ENCODE measurements at places on chromosomes 1 and 21.

GRCh38 chr1:5948681-5949005 is 43.6 kb downstream of the NPHP4 start:
- DNase-seq, result no peak

DNA sequence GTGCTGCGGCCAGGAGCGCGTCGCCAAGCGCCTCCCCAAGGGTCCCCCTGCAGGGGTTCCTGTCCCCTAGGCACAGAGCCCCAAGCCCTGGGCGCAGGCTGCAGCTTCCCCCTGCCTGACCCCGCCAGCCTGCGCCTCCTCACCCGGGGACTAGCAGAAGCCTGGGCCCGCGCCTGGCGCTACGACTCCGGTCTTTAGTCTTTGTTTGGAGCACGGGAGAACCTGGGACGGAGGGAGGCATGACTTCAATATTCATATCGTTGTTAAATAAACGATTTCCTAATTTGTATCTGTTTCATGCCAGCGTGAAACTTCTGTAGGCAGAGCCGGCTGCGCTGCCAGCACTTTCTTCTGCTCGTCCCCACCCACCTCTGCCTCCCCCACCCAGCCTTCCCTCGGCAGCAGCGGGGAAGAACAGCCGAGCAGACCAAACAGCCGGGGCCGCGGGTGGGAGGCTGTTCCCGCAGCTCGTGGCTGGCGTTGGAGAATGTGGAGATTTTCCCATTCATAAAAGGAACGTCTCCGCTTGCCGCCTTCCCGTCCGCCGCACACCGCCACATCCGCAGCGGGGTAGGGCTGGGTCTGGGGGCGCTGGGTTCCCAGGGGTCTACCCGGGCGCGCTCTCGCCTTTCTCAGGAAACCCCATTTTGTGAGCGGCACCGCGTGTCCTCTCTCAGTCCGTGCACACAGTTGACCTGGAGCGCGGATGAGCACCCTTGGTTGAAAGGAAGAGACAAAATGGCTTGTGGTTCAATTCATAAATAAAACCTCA is 777 bp upstream of the TRIM67 start:
- DNase-seq, result no peak

DNA sequence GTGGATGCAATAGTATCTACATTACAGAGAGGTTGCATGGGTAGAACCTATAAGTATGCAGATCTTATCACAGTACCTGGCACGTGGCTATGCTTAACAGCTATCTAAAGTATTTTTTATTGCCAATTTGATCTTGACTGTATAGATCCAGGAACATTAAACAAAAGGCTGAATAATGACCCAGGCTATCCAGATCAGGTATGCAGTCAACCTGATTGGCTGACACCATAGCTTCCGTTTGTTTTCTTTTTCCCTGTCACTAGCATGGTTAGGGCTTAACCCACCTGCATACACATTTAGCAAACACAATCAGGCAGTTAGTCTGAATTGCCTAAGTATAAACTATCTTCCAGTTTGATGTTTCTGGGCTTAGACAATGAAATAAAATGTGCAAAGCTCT is 264.9 kb upstream of the PLXNA2 start:
- DNase-seq, result no peak

GRCh38 chr1:111222308-111223125 is 5.0 kb upstream of the CHI3L2 start:
- DNase-seq, result peak; percentile 88

DNA sequence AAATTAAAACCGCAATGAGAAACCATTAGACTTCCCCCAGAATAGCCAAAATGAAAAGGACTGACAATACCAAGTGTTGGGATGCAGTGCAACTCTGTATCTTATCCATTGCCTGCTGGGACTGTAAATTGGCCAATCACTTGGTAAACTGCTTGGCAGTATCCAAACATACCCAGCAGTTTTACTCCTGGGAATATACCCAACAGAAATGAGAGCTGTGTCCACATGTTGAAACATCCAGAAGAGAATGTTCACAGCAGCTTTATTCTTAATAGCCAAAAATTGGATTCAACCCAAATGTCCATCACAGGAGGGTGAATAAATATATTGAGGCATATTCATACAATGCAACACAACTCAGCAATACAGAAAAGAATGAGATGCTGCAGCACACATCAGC is 13.7 kb upstream of the FAM20B start:
- no peak for DNase-seq

- no peak for DNase-seq
Observed at GRCh38 chr1:213335084-213335483, 284.0 kb downstream of the RPS6KC1 start.

- DNase-seq, result no peak
Observed at GRCh38 chr1:184329245-184329953, 57.4 kb upstream of the C1orf21 start.

- no peak for DNase-seq
Observed at GRCh38 chr1:8165595-8166360, 139.7 kb upstream of the ERRFI1 start.

- DNase-seq, result no peak
Observed at GRCh38 chr1:46820076-46820475, 21.2 kb downstream of the CYP4B1 start.

GRCh38 chr1:227548119-227548397 is 15.3 kb upstream of the ZNF678 start:
- no peak for DNase-seq

DNA sequence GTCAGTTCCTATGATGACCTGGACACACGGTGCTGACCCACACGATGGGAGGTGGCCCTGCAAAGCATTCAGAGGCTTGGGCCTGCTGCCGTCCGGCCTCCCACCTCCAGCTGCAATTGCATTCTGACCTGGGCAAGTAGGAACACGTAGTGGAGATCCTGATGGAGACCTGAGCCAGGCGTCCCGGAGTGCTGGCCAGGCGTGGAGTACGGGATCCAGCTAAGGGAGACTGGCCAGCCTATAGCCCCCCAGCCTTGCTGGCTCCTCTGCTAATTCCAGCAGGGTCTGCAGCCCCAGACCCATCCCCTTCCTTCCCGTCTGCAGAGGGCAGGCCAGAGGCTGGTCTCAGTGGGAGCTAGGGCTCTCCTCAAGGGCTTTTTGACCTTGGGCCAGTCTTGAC is 11.2 kb downstream of the CD46 start:
- no peak for DNase-seq

DNA sequence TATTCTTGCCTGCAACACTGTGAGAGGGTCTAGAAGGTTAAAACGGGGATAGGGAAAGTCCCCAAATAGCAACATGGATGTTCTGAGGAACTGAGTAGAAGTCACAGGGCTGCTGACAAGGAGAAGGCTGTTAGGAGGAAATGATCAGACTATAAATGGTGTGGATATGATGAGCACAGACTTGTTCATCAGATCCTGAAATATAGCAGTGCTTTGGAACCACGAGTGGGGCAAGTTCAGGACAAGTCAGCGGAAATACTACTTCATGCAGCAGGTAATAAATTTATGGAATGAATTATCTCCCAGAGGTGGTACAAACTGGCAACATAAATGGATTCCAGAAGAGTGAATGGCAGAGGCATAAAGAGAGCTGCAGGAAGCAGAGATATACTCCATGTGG is 3.2 kb upstream of the KIAA0040 start:
- DNase-seq, result no peak

DNA sequence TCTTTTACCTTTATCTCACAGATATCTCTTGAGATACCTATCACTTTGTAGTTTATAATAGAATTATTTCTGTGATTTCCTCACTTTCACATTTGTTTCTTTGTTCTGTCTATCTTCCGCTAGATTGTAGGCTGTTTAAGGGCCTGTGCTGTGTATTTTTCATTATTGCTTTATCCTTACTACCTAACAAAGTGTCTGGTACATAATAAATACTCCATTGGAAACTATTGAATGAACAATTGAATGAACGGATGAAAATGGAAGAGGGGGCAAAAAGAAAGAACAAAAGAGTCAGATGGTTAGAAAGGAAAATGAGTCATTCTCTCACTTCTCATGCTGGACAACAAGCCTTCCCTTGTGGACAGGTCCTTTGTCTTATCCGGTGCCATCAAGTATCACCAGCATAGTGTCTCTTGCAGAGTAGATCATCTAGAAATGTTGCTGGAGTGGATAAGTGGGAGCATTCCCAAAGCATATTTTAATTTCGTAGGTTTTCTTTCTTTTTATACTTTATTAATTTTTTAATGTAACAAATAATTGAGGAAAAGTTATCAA is 159.8 kb downstream of the NEK7 start:
- no peak for DNase-seq

- no peak for DNase-seq
Observed at GRCh38 chr1:237910834-237911233, 20.1 kb upstream of the ZP4 start.

- peak; percentile 79 for DNase-seq
Observed at GRCh38 chr1:1873186-1873585, 17.7 kb downstream of the GNB1 start.

GRCh38 chr1:24709791-24710441 is 35.3 kb upstream of the CLIC4 start:
- no peak for DNase-seq

- no peak for DNase-seq
Observed at GRCh38 chr1:57036641-57037579, 71.1 kb upstream of the C8B start.

DNA sequence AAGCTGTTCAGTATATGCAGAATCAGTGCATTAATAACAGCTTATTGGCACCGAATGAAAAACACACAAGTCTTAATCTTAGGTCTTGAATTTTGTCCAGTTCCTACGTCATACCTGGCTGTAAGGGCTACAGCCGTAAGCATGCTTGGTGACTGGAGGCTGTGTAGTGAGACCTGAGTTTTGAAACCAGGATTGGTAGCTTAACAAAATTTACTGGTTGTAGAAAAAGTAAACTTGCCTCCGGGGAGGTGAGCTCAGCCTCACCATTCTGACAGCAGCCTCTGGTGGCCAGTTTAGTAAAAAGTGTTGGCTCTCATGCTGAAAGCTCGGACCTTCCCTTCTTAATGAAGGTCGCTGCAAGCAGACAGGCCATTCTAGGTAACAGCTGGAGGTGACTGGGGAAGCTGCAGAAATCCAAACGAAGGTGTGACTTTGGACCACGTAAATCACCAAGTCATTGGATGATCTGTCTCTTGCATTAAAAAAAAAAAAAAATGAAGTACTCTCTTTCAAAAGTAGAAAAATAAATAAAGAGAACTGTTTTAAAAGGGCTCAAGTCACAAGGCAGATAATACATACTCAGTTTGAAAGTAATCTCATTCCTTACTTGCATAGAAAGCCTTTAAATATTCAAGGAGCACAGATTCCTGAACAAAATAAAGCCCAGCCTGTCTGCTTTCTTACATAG is 48.9 kb downstream of the HLCS start:
- no peak for DNase-seq

DNA sequence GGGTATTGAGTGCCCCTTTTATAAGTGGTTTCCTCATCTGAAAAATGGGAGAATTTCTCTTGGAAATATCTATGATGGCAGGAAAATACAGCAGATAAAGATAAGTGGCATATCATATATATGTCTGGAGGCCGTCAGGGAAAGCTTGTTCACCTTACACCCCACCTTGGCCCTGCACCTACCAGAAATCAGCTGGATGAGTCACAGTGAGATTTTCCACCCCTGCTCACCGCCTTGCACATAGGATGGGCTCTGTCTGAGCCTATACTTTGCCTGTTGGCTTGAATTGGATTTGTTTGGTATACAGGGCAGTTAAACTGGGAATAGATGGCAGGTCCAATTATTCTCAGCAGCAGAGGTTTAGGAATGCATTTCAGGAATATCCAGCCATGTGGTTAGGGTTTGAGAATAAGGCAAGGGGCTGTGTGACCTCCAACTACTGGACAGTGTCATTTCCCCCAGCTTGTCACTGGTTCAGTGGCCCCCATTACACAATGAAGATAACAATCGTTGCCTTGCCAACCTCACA is at the start of gene SPATA21:
Gene SPATA21 (minus strand): TSS at position 479 of the 529 bp plus-strand sequence. CDS start 6,053 bp downstream, outside the sequence.
- no peak for DNase-seq

- no peak for DNase-seq
Observed at GRCh38 chr1:218957971-218958370, 215.7 kb upstream of the LYPLAL1 start.

GRCh38 chr1:84550826-84551225 is 23.4 kb downstream of the CTBS start:
- no peak for DNase-seq

GRCh38 chr1:55826381-55827080 is 611.4 kb upstream of the USP24 start:
- DNase-seq, result no peak

DNA sequence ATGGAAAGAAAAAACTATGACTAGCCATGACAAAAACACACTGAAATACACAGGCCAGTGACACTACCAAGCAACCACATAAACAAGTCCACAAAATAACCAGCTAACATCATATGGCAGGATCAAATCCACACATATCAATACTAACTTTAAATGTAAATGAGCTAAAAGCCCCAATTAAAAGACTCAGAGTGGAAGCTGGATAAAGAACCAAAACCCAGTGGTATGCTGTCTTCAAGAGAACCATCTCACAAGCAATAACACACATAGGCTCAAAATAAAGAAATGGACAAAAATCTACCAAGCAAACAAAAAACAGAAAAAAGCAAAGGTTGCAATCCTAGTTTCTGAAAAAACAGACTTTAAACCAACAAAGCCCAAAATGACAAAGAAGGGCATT is 476.2 kb upstream of the BEND5 start:
- no peak for DNase-seq

DNA sequence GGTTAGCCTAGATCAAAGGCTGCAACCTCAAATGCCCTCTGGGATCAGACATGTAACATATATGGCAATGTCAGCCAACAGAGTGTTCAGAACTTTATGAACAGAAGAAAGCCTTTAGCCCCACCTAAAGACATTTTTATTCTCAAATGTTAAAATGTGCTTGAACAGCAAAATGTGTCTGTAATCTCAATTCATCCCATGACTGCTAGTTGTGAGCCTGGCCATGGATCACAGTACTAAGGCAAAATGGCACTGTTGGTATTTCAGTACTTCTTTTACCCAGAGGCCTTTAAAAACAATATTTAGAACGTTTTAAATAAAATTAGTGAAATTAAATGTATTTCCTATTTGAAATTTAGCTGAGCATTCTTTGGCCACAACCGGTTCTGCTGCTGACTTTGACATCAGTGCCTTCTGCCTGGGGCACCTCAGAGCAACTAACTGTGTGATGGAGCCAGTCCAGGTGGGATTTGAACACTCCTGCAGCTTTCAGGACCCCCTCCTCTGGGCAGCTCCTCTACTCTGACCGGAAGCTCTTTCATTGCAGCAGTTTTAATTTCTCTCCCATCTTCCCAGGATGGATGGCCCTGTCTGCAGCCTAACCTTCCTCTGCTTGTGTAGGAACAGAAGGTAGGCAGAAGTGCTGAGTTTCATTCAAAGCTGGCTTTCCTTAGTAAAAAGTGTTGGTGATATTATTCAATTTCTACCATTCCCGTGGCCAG is 68.3 kb upstream of the NFIA start:
- DNase-seq, result no peak

DNA sequence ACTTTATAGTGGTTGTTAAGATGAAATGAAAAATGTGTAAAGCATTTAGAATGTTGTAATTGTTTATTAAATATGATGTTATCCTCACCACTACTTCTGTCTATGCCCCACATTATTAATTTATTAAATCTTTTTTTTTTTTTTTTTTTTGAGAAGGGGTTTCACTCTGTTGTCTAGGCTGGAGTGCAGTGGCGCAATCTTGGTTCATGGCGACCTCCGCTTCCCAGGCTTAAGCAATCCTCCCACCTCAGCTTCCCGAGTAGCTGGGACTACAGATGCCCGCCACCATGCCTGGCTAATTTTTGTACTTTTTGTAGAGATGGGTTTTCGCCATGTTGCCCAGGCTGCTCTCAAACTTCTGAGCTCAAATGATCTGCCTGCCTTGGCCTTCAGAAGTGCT is 7.5 kb downstream of the KCNA10 start:
- no peak for DNase-seq

All from cardiac septum (tissue), 1 donor.